NCI-H1694 (cell line): ENCODE measurements at places on chromosomes 5 and 9.

DNA sequence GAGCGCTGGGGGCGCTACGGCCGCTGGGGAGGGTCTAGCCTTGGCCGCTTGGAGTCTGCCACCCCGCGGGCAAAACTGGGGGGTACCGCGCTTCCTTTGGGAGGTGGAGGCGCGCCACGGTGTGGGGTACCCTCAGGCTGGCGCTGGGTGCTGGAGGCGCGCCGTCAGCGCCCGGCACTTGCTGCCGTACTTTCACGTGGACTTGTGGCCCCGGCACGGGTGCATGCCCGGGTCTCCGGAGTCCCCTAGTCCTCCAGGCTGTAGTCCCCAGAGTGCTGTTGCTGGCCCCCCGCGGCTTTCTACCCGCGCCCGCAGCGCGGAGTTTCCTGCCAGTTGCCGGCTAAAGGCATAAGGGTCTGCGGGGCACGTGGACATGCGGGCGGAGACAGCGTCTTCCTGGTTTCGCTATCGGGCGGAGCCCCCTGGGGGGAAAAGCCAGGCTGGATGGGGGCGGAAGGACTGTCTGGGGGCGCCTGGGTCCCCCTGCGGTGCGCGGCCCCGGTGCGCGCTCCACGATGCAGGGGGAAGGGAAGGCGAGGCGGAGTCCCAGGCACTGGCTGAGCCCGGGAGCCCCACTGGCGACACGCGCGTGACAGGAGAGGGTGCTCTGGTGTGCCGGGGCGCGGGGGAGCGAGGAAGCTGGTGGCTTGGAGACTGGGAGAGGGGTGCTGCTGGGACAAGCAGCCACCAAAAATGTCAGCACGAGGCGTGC lies 666 bp downstream of the PPARGC1B start:
- no peak for DNase-seq

- DNase-seq, result no peak
Observed at GRCh38 chr5:55411876-55412275, 104.1 kb downstream of the MTREX start.

DNA sequence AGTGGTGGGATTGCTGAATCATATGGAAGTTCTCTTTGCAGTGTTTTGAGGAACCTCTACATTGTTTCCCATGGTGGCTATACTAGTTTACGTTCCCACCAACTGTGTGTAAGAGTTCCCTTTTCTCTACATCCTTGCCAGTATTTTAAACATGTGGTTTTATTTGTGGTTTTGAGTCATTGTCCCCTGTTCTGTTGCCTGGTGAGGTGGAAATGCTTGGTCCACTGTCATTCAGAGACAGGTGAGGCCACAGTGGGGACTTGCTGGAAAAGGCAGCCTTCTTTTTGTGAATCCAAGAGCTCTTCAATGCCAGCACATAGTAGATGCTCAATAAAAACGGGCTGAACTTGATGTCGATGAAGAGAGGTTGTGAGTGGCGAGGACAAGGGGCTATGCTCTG lies 44.2 kb downstream of the SH3PXD2B start:
- no peak for DNase-seq

DNA sequence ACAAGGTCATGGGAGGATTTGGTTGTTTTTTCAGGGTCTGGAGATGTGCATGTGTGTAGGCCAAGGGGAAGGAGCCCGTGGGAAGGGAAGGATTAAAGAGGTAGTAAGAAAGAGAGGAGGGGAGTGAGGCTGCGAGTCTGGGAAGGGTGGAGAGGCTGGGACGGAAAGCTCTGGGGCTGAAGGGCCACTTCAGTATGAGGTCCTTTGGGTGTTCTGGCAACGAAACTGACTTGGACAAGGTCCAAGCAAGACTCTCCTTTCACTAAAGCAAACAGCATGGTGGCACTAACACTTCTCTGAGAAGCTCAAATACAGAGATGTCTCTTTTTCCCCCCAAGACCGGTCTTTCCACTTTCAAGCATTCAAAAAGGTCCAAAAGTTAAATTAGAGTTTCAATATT lies 394.5 kb downstream of the ARHGEF28 start:
- no peak for DNase-seq

DNA sequence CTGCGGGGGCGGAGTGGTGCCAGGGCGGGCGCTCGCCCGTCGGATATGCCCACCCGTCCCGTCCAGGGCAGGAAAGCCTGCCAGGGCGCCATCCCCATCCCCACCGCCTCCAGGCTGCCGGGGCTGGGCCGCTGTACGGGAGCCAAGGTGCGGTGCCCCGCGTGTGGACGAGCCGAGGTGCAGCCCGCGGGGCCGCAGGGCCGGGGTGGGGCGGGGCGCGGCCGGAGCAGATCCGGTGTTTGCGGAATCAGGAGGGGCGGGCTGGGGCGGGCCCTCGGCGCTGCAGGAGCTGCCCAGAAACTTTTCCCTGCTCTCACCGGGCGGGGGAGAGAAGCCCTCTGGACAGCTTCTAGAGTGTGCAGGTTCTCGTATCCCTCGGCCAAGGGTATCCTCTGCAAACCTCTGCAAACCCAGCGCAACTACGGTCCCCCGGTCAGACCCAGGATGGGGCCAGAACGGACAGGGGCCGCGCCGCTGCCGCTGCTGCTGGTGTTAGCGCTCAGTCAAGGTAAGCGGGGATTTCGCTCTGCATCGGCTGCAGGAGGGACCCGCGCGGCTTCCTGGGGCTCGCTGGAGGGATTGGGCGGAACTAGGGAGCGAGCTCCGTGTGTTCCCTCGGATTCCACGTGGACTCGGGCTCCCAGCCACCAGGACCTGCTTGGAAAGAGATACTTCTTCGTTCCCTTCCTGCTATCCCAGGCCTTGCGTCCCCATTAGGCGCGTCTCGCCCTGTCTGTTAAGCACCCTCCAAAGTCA lies at the start of gene ITGA2:
Gene ITGA2, plus strand, starts transcription at position 328 of the 756 bp plus-strand sequence. Its CDS starts 117 bp downstream, at position 445.
- DNase-seq, result peak; percentile 4

DNA sequence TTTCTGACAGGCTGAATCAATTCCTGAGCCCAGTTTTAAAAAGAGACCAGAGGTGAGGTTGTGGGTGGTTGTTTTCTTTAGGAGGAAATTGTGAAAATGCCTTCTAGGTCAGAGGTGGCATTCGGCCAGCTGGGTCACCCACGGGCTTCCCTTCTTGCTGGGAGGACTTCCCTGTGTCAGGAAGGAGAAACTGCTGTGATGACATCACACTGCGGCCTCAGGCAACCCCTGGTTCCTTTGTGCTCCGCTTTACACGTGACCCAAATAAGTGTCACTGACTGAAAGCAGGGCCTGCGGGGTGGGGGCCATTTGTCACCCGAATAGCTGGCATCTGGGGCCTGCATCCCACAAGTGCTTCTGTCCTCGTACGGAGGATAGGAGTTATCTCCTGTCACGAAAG lies 39.7 kb downstream of the FABP6 start:
- no peak for DNase-seq

GRCh38 chr5:113846941-113847340 lies 333.4 kb downstream of the YTHDC2 start:
- no peak for DNase-seq

DNA sequence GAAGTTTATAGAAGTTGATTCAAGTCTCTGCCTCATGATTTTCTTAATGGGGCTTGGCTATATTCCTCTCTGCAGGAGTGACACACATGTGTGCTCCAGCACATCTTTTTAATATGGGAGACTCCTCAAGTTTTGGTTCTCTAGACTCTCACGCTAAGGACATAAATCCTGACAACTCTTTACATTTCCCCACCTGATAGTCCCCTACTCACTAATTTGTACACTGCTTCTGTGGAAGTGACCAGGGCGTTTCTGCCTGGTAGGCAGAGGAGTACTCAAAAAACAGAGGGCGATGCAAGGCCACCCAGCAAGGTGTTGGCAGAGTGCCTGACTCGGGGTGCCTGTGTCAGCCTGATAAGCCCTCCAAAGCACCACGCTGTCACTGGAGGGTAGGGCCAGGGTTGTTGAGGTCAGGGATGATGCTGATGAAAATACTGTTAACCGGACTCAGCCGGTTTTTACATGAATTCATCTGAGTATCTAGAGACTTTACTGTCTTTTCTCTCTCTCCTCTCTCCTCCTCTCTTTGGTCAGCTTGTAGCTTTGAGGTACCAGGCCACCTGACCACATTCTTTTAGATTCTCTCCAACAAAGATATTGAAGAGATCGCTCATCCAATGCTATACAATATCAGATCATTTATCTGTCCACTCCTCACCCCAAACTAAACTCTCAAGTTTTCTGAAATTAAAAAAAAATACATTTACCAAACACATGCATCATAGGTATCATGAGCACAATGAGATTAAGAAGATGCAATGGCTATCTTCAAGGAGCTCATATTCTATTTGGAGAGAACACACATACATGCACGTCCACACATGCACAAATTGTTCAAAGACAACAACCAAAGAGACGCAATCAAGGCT lies 205.2 kb downstream of the PIK3R1 start:
- DNase-seq, result no peak

DNA sequence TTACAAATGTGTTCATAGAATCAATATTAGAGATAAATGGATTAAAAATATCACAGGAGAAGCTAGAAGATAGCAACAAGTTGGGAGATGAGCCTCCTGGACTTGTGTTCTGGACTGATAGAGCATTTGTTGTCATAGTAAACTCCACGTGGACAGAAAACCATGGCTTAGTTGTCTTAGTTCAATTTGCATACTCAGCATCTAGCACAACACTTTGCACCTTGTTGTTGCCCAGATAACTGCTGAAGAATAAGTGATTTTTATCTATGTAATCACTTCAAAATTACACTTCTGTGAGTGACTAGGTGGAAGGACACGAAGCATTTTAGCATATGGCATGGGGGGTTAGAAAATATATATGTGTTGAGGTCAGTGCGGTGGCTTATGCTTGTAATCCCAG lies 4.0 kb downstream of the RANBP3L start:
- DNase-seq, result no peak

DNA sequence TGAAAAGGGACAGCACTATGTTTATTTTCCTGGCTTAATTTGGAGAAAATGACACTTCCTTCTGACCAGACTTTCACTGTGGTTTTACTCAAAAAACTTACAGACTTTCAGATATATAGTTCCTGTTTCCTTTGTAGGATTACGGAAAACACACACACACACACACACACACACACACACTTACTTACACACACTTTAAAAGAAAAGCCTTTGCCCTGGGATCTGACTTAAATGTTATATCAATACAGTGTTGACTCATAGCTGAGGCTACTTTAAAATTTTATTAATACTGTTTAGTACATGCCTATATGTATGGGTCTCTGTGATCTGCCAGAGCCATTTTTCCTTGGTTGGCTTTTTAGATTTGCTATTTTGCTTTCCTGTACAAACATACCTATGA lies 758.3 kb downstream of the DNAH5 start:
- DNase-seq, result no peak

DNA sequence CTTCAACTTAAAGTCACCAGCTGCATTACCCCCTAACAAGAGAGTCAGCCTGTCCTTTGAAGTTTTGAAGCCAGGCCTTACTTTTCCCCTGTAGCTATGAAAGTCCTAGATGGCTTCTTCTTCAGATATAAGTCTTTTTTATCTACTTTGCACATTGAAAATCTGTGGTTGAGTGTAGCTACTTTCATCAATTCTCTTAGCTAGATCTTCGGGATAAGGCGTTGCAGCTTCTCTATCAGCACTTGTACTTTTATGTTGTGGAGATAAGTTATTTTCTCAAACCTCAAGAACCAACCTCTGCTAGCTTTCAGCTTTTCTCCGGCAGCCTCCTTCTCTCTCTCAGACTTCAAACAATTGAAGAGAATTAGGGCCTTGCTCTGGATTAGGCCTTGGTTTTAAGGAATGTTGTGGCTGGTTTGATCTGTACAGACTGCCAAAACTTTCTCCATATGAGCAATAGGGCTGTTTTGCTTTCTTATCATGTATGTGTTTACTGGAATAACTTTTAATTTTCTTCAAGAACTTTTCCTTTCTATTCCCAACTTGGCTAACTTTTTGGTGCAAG lies 21.6 kb downstream of the CATSPER3 start:
- no peak for DNase-seq

- no peak for DNase-seq
Observed at GRCh38 chr5:150473673-150474358, 24.3 kb upstream of the RPS14 start.

DNA sequence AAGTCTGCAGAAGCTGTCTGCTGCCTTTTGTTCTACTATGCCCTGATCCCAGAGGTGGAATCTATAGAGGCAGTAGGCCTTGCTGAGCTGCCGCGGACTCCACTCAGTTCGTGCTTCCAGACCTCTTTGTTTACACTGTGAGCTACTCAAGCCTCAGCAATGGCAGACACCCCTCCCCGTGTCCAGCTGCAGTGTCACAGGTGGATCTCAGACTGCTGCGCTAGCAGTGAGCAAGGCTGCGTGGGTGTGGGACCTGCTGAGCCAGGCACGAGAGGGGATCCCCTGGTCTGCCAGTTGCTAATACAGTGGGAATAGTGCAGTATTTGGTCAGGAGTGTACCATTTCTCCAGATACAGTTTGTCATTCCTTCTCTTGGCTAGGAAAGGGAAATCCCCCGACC lies 99.6 kb downstream of the SLCO4C1 start:
- no peak for DNase-seq

GRCh38 chr9:89187541-89187940 lies 8.9 kb upstream of the SHC3 start:
- DNase-seq, result no peak

GRCh38 chr5:176904276-176904675 lies 5.1 kb upstream of the HK3 start:
- no peak for DNase-seq

DNA sequence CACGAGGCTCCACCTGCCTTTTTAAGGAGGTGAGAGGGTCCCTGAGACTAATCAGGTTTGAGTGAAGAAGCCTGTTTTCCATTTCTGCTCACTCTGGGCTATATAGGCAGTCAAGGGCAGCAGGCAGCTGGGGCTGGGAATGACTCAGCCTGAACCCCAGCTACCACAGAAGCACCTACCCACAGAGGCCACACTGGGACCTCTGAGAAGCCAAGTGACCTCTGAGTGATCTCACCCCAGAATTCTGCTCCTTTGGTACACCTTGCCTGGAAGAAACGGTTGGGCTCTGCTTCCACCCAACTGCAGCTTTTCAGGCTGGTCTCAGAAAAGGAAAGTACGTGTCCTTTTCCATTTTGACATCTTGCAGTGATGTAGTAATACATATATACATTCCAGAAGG lies 6.8 kb downstream of the FAM219A start:
- DNase-seq, result no peak
